ENCODE measurements at places on chromosomes 1 and 21. TPM values are rescaled to one million over a fixed set of nuclear protein-coding genes. Genes with fewer than 3 reads are reported as not detected.

DNA sequence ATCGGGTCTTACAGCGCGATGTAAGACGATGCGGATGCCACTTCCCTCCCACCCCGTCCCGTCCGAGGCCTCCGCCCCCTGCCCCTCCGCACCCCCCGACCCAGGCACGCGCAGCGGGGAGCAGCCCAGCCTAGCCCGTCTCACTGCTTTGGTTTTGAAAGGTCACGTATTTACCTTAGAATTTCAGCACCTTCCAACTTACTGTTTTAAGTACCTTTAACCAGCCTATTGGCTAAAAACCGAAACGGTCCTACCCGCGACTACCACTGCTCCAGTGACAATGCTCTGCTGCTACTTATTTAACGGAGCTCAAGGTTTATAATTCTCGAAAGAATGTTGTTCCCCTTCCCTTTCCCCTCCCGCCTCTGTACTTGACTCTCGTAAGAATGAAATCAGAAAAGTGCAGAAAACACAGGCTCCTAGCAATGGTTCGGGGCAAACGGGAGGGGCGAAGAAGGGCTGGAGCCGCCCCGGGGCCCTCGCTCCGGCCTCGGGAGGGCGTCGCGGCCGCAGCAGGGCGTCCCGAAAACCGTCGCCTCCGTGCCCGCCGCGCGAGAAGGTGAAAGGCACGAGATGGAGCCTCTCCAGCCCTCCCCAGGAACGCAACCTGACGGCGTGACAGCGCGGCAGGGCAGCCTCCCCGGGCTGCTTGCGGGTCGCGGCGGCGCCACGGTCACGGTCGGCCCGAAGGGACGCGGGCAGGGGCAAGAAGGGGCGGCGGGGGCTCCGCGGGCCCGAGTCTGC is 667 bp downstream of the TMEM50B start:
- no peak for DNase-seq

DNA sequence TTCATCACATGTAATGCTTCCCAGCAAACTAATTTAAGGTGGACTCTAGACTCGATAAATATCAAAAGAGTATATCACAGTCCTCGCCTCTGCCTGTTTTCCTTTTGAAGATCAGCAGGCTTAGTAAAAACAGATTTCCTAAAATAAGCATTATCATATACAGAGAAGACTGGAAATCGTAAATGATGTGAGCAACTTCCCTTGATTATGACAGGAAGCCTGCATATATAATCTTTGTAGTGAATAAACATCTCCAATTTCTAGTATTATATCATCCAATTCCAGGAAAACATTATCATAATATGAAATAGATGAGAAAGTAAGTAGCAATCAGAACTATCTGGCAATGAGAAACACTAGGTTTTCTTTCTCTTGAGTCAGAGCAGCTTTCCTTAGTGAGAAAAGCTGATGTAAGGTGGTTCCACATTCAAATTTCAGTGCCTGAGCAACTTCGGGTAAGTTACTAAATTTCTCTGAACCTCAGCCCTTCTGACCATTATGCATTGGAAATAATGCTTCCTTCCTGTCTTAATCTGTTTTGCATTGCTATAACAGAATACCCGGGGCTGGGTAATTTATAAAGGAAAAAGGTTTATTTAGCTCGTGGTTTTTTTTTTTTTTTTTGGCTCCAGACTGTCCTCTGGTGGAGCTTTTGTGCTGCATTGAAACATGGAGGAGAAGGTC is 12.6 kb upstream of the POU2F1 start:
- DNase-seq = no peak

DNA sequence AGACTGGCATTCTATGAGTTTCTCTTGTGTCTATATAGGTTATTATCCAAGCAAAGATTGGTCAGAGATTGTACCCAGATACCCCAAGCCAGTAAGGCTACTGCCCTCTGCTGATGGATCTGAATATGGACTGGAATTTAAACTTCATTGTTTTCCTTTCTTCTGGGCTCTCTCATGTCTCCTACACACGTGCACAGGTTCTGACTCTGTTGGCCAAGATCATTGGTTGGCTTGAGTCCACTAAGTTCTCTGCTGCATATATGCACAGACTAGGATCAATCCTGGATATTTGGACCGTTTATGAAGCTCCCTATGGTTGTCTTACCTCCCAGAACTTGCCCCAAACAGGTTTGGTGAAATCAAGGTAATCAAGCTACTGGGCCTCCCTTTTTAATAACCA is 69.7 kb downstream of the CC2D1B start:
- DNase-seq = peak; percentile 66

- no peak for DNase-seq
These were observed 666.2 kb downstream of the ADGRL2 start for GRCh38 chr1:82466891-82467290.

- peak; percentile 65 for DNase-seq
These were observed 35.6 kb upstream of the RNPC3 start for GRCh38 chr1:103489935-103490334.

DNA sequence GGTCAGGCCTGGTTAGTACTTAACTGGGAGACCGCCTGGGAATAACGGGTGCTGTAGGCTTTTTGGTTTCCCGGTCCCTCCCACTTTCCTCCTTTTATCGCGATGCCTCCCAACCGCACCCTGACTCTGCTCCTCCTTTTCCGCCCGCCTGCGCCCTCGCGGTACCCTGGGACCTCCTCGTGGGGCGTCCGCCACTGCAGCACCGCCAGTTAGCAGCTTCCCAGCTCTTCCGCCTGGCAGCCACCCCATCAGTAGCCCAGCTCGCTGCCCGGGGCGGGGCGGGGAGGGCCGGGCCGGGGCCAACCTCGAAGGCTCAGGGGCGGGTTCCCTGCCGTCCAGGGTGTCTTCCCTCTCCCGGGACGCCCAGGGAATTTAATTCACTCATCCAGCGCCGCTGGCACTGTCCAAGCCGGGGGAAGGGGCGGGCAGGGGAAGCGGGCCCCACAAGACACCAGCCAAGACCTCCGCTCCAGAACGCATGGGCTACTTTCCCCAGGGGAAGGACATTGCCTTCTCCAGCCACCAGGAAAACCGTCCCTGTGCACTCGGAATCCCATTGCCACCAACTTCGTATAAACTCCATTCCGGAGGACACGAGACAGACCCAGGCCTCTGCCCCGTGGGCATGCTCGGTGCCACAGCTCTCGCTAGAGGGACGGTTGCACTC is 2.0 kb upstream of the ZNF678 start:
- DNase-seq = no peak

Gene CSF3R
- total RNA-seq = not detected

Gene ERICH3
- total RNA-seq = not detected

Gene SHISAL2A
- total RNA-seq = not detected

Gene RNF186
- not detected for total RNA-seq
